Liver (tissue), 10 donors: ENCODE measurements at places on chromosomes 13 and 19.

DNA sequence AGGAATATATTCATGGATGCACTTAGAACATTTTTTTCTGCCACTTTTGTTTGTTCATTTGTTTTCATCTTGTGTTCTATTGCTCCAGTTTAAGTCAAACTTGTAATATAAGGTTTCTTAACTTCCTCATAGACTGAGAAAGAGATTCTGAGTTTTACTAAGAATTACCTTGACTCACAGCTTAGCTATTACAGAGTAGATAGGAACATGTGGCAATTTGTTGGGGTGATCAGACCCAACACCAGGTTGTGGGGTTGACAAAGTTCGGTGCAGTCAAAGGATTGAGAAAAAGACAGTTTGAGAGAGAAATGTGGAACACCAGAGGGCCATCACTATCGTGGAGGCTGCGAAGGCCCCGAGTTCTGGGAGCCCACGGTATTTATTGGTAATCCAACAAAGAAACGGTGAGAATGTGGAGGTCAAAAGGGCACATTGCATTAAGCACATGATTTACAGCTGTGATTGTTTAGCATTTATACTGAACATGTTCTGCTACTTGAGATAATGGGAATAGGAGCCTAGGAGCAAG lies 2526.0 kb downstream of the PCDH9 start:
- DNase-seq = no peak

GRCh38 chr13:59906413-59907049 lies 257.2 kb downstream of the DIAPH3 start:
- DNase-seq = no peak

- DNase-seq = no peak
These were observed 102.0 kb downstream of the SLITRK1 start for GRCh38 chr13:83780227-83780626.

DNA sequence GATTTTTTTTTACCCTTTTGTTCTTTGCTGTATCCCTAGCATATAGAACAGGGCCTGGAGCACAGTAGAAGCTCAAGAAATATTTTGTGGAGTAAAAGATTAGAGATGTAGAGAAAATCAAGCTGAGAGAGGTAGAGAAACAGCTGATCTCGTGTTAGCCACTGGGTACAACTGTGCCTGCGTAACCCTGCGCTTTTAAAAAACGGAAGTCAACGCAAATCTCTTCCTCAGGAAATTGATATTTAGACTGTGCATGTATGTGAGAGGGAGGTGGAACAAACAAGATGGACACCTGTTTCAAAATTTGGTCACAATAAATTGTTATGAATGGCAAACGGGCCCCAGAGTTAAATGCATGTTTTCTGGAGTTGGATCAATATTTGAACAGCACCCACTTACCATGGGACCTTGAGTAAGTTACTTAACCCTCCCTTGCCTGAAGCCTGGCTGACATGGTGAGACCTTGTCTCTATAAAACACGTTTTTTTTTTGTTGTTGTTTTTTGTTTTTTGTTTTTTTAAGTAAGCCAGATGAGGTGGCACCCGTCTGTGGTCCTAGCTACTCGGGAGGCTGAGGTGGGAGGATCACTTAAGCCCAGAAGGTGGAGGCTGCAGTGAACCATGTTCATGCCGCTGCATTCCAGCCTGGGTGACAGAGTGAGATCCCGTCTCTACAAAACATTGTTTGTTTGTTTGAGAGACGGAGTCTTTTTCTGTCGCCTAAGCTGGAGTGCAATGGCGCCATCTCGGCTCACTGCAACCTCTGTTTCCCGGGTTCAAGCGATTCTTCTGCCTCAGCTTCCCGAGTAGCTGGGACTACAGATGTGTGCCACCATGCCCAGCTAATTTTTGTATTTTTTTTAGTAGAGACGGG lies 3.3 kb upstream of the EPOR start:
- no peak for DNase-seq

GRCh38 chr19:3154957-3155736 lies 19.3 kb downstream of the GNA15 start:
- DNase-seq = no peak

- DNase-seq = peak; percentile 79
These were observed 21.9 kb downstream of the GRIN2D start for GRCh38 chr19:48415395-48415794.

DNA sequence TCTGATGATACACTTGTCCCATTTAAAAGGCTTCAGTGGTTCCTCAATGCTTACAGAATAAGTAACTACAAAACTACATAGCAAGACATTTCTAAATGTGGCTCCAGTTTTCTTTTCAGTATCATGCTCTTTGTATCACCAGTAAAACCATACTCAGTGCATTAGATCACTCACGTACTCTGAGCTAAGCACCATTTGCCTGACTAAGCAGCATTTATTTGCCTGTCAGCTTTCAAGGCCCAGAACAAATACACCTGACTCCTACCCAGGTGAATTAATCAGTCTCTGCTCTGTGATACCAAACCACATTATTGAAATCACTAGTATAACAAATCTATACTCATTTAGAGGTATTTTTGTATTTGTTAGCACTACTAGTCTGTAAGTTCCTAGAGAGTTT lies 47.4 kb upstream of the PCDH20 start:
- DNase-seq = no peak

GRCh38 chr19:1767464-1767933 lies 14.2 kb downstream of the ONECUT3 start:
- DNase-seq = peak; percentile 77

GRCh38 chr13:20116213-20116612 lies 44.6 kb downstream of the GJA3 start:
- DNase-seq = no peak
